ENCODE measurements at places on chromosomes 3 and 15. TPM values are rescaled to one million over a fixed set of nuclear protein-coding genes. Genes with fewer than 3 reads are reported as not detected.

DNA sequence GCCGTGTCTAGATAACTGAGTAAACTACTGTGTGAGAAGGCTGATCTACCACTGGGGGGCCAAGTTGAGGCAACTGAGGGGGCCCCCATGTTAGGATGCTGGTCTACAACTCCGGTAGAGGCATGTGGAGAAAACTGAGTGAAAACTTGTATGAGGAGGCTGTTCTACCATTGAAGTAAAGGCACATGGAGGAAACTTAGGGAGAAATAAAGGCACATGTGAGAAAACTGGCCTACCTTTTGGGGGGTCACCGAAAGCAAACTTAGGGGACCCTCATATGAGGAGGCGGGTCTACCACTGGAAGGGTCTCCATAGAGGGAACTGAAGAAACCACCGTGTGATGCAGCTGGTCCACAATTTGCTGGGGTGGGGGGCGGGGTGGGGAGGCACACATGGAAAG lies 155.2 kb downstream of the FBLN2 start:
- H3K4me3 ChIP-seq = no peak overlapping the region
- H3K36me3 ChIP-seq = no peaks in the 10 kb centered on the region
- no peaks in the 10 kb centered on the region for H3K4me1 ChIP-seq
- H3K27ac ChIP-seq = no peak overlapping the region
- H3K27me3 ChIP-seq = no peaks in the 10 kb centered on the region

The LEKR1 gene
- 1.7 TPM for total RNA-seq

DNA sequence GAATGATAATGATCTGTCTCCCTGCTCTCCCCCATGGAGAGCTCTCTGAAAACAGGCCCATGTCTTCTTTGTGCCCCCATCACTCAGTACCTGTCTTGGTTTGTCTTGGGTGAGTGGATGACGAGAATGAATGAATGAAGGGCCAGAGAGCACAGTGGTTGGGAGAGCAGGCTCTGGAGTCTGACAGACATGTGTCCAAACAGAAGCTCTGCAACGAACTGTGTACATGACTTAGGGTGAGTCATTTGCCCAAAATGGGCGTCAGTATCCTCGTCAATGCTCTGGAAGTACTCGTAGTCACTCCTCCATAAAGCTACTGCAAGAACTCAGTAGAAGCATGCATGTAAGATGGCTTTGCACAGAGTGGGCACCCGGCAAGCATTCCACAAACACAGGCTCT lies 170.2 kb upstream of the TLE3 start:
- DNase-seq = no peak
- H3K36me3 ChIP-seq = no peaks in the 10 kb centered on the region
- no peaks in the 10 kb centered on the region for H3K4me1 ChIP-seq
- no peaks in the 10 kb centered on the region for H3K27me3 ChIP-seq

The STRA6 gene
- 0.06 TPM for total RNA-seq

DNA sequence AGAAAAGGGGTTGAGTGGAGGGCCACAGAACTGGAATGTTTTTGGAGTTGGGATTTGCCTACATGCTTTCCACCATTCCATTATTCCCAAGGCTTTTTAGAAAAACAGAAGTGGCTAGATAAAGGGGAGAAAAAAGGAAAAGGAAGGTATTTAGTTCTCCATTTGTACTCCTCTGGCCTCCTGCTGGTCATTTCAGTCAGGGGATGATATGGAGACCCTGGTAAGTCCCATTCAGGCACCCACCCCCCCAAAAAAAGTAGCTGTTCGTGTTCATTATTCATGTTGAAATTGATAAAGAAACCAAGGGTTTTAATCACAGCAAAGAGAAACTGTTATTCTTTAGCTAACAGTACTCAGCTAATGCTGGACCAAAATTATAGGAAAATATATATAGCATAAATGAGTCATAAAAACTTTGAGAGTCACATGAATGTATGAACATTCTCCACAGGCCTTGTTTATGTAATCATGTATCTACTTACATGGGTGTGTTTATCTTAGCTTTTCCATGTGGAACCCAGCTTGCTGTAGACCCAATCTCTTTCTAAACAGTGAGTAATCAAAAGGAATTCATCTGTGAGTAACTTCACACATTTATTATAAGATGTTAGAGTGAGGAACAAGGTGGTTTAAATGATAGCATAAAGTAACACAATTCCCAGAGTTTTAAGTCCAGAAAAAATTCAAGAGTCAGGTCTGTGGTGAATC lies 167.2 kb downstream of the KCNMB2 start:
- DNase-seq = no peak
- no peaks in the 10 kb centered on the region for H3K27me3 ChIP-seq
- no peaks in the 10 kb centered on the region for H3K4me1 ChIP-seq
- H3K27ac ChIP-seq = no peak overlapping the region
- H3K36me3 ChIP-seq = no peaks in the 10 kb centered on the region
- no peak overlapping the region for H3K4me3 ChIP-seq

DNA sequence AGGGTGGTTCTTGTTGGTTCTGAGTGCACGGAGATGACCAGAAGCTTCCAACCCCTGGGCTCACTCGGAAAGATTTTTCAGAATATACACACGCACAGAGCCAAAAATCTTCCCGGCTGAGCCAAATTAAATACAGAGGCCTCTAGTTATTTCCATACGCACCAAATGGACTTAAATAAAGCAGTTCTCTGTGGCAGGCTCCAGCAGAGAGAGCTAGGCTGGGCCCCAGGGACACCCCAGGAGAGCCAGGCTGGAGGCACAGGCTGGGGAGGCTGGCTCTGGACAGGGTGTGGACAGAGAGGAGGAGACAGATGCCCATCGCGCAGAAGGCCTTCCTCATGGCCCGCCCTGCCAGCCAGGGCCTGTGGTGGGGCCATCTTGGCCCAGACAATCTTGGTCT lies 115.9 kb downstream of the IQSEC1 start:
- H3K27me3 ChIP-seq = no peaks in the 10 kb centered on the region
- no peaks in the 10 kb centered on the region for H3K36me3 ChIP-seq
- peaks cover 17% of the 10 kb centered on the region for H3K4me1 ChIP-seq
- no peak overlapping the region for H3K27ac ChIP-seq

DNA sequence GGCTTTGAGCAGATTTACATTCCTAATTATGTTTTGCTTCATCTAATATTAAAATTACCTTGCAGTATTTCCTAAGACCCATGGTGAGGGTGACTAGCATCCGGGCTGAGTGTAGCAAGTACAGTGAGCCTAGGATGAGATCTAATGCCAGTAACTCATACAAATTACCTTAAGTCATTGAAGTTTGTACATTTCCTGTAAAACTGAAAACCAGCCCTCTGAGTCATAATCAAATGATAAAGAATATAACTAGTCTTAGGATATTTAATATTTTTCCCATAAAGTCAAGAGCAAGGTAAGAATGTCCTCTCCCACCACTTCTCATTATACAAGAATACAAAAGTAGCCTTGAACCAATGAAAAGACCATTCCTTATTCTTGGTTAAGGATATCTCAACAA lies 54.8 kb upstream of the CHRM5 start:
- H3K27me3 ChIP-seq = no peaks in the 10 kb centered on the region
- H3K4me3 ChIP-seq = no peak overlapping the region
- H3K36me3 ChIP-seq = no peaks in the 10 kb centered on the region
- H3K4me1 ChIP-seq = no peaks in the 10 kb centered on the region
- DNase-seq = no peak
- no peak overlapping the region for H3K27ac ChIP-seq

The ITIH1 gene
- 0.35 TPM for total RNA-seq

DNA sequence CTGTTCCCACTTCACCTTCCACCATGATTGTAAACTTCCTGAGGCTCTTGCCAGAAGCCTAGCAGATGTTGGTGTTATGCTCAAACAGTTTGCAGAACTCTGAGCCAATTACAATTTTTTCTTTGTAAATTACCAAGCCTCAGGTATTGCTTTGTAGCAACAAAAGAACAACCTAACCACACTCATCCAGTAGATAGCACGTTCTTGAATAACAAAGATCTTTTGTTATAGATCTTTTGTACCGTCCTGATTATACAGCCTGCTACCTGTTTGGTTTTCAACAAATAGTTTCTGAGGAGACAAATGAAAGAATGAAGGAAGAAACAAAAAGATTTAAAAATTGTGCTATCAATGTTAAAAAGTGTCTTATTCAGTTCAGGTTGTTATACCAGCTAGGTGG lies 474.7 kb upstream of the ALCAM start:
- no peak overlapping the region for H3K27ac ChIP-seq
- no peaks in the 10 kb centered on the region for H3K27me3 ChIP-seq
- no peaks in the 10 kb centered on the region for H3K4me1 ChIP-seq

The SLCO3A1 gene
- 15.5 TPM for total RNA-seq

DNA sequence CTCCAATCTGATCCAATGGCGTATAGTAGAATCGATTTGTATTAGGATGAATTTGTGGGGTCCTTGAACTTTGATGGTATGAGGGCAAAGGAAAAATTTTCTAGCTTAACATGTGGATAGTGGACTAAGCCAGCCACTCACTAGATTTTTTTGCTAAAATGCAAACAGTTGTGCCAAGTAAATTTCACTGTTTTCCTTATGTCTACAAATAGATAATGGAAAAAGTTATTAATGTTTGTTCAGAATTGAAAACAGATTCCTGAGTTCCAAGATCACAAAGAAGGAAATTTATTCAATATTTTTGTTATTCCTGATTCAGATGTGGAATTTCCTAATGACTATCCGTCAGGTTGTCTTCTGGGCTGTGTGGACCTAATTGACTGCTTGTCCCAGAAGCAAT lies 35.2 kb upstream of the ZNF609 start:
- H3K4me1 ChIP-seq = peaks cover 7% of the 10 kb centered on the region
- no peak overlapping the region for H3K4me3 ChIP-seq
- H3K36me3 ChIP-seq = no peaks in the 10 kb centered on the region
- DNase-seq = no peak
- H3K27ac ChIP-seq = no peak overlapping the region

GRCh38 chr15:93983526-93983925 lies 247.8 kb upstream of the MCTP2 start:
- H3K4me3 ChIP-seq = no peak overlapping the region
- no peak for DNase-seq
- H3K27me3 ChIP-seq = peaks cover 12% of the 10 kb centered on the region
- no peaks in the 10 kb centered on the region for H3K4me1 ChIP-seq
- no peaks in the 10 kb centered on the region for H3K36me3 ChIP-seq
- H3K27ac ChIP-seq = no peak overlapping the region

GRCh38 chr3:13708871-13709595 lies 160.1 kb downstream of the FBLN2 start:
- H3K27ac ChIP-seq = no peak overlapping the region
- no peaks in the 10 kb centered on the region for H3K27me3 ChIP-seq
- no peak for DNase-seq
- H3K4me1 ChIP-seq = no peaks in the 10 kb centered on the region
- no peak overlapping the region for H3K4me3 ChIP-seq

The THAP10 gene
- total RNA-seq = 0.95 TPM

GRCh38 chr15:98169551-98169950 lies 209.0 kb downstream of the ARRDC4 start:
- no peaks in the 10 kb centered on the region for H3K4me1 ChIP-seq
- no peak overlapping the region for H3K4me3 ChIP-seq
- no peaks in the 10 kb centered on the region for H3K27me3 ChIP-seq
- no peak overlapping the region for H3K27ac ChIP-seq

- H3K27ac ChIP-seq = no peak overlapping the region
- no peaks in the 10 kb centered on the region for H3K27me3 ChIP-seq
- no peaks in the 10 kb centered on the region for H3K36me3 ChIP-seq
- no peak overlapping the region for H3K4me3 ChIP-seq
- no peak for DNase-seq
- peaks cover 6% of the 10 kb centered on the region for H3K4me1 ChIP-seq
These were observed 62.0 kb upstream of the TFRC start for GRCh38 chr3:196143708-196144382.

All from pancreas (tissue), 10 donors.